Esophagus muscularis mucosa (tissue), 4 donors: ENCODE measurements at places on chromosomes 5 and 9. TPM values are rescaled to one million over a fixed set of nuclear protein-coding genes. Genes with fewer than 3 reads are reported as not detected.

DNA sequence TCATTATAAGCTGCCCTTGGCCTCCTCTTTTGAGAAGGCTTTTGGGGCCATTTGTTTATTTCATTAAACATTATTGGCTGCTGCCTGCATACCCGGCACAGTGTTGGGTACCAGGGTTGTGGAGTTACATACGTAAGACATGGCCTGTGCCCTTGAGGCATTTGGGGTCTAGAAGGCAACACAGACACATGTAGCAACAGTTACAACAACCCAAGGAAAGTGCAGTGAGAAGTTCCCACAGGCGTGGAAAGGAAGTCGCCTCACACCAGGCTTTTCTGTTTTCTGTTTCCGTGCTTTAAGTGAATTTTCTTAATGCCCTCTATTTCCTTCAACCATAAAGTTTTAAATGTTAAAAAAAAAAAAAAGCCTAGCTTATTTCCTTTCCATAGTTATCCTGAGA, 47.4 kb downstream of the GALNT10 start:
- no peak overlapping the region for H3K4me3 ChIP-seq
- H3K4me1 ChIP-seq, result peaks cover 9% of the 10 kb centered on the region
- H3K27me3 ChIP-seq, result no peaks in the 10 kb centered on the region
- peak; percentile 57 for DNase-seq
- H3K36me3 ChIP-seq, result no peaks in the 10 kb centered on the region
- H3K27ac ChIP-seq, result no peak overlapping the region

DNA sequence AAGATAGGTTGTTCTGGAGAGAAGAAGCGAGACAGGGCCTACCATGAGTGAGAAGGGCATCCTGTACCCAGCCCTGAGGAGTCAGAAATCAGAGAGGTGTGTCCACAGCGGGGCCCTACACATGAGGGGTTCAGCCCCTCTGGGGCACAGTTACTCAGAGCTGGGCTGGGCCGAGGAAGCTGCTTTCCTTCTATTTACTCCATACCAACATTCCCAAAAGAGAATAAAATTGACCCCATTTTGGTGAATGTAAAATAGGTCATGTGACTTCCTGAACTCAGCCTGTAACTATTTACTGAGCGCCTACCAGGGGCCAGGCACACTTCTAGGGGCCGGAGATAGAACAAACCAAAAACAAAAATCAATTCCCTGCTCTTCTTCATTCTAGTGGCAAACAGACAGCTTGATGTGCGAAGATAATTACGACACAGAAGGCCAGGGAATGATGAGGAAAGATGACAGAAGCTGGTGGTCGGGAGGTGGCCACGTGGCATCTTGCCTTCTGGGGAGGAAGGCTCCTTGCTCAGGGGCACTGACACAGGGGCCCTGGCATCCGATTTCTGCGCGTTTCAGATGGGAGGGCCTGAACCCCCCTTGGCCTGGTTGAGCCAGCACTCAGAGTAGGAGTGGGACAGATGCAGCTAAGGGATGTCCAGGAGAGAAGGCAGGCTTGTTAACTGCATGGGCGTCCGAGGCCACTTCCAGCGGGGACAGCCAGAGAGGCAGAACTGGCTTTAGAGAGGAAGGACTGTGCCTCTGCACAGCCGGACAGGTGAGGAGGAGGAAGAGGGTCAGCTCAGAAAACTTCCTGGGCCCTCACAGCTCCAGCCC, 121.8 kb downstream of the NSG2 start:
- no peak overlapping the region for H3K27ac ChIP-seq
- no peak overlapping the region for H3K4me3 ChIP-seq
- no peaks in the 10 kb centered on the region for H3K36me3 ChIP-seq

- H3K27ac ChIP-seq, result peak overlapping the region; percentile 77
- H3K27me3 ChIP-seq, result no peaks in the 10 kb centered on the region
- no peaks in the 10 kb centered on the region for H3K36me3 ChIP-seq
- H3K4me3 ChIP-seq, result no peak overlapping the region
- H3K4me1 ChIP-seq, result peaks cover 57% of the 10 kb centered on the region
- peak; percentile 95 for DNase-seq
Observed at GRCh38 chr5:78547731-78548615, 100.6 kb downstream of the LHFPL2 start.

DNA sequence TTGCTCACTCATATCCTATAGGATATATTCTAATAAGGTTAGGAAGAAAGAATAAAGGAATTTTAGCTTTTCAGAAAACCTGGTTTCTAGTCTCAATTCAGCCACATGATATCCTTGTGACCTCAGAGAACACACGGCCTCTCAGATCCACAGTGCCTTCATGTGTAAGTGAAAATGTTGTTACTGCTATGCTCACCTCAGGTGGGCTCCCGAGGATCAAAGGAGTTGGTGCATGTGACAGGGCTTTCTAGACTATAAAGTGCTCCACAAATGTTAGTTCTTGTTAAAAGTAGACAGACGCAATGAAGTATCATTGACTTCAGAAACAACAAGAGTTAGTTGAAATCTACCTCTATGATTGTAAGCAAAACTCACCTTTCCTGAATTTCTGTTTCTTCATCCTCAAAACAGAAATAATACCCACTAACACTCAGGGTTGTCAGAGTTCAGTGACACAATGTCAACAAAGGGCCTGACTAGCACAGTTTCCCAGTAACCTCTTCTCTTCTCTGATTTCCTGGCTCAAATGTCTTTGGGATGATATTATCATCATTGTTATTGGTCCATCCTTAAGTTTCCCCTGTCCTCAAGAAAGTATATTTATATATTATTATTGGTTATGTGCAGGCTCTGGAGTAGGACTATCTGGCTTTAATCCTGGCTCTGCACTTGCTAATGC, 36.0 kb upstream of the MAN2A1 start:
- no peaks in the 10 kb centered on the region for H3K27me3 ChIP-seq
- H3K36me3 ChIP-seq, result no peaks in the 10 kb centered on the region
- DNase-seq, result no peak
- no peak overlapping the region for H3K4me3 ChIP-seq
- peaks cover 4% of the 10 kb centered on the region for H3K4me1 ChIP-seq

DNA sequence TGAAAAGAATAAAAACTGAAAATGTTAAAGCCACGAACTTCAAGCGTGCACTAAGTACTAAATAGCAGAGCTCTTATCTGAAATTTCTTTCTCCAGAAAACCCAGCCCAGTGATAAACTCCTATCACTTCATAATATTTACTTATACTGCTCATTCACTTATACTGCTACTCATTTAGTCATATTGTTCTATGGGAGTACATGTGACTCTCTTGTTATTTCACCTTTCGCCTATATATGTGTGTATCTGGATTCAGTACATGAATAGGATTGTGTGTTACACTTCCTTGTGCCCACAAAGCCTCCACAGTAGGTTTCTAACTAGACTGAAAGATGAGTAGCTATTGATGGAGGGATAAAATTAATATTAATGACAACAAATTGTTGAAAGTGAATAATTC, 526.8 kb upstream of the GRAMD2B start:
- H3K36me3 ChIP-seq, result no peaks in the 10 kb centered on the region
- H3K27me3 ChIP-seq, result no peaks in the 10 kb centered on the region
- H3K4me1 ChIP-seq, result no peaks in the 10 kb centered on the region
- H3K27ac ChIP-seq, result no peak overlapping the region
- DNase-seq, result no peak

GRCh38 chr9:113139225-113139829, 11.5 kb upstream of the SLC31A2 start:
- no peaks in the 10 kb centered on the region for H3K36me3 ChIP-seq
- no peak for DNase-seq
- no peak overlapping the region for H3K4me3 ChIP-seq
- H3K27ac ChIP-seq, result no peak overlapping the region
- H3K27me3 ChIP-seq, result no peaks in the 10 kb centered on the region

DNA sequence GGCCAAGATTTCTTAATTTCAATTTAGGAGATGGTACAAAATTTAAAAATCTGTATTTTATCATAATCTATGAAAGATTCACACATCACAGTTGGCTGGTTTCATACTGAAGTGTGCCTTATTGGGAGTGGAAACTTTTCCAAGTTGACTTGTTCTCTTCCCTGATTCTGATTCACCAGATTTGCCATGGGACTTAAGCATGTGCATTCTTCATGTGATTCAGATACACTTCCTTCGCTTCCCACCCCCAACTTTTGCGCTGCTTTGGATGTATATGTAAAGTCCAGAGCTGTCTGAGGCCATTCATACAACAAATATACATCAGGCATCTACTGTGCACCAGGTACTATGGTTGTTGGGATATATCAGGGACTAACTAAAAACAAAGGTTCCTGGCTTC, 34.4 kb downstream of the CPEB4 start:
- peak overlapping the region; percentile 86 for H3K27ac ChIP-seq
- H3K4me3 ChIP-seq, result no peak overlapping the region
- H3K4me1 ChIP-seq, result peaks cover 94% of the 10 kb centered on the region
- DNase-seq, result no peak

DNA sequence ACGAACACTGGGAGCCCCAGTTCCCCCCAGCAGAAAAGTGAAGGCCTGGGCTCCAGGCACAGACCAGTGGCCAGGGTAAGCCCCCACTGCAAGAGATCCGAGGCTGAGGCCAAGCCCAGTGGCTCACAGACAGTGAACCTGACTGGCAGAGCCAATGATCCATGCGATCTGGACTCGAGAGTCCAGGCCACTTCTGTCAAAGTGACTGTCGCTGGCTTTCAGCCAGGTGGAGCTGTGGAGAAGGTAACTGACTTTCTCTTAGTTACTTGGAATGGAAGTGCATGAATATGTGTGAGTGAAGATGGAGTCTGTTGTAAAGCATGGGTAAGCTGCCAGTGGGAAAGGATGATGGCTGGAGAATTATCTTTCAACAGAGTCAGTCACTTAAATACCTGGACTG, 99.7 kb downstream of the GOLPH3 start:
- no peaks in the 10 kb centered on the region for H3K27me3 ChIP-seq
- no peak overlapping the region for H3K27ac ChIP-seq
- H3K4me3 ChIP-seq, result no peak overlapping the region
- peaks cover 13% of the 10 kb centered on the region for H3K36me3 ChIP-seq
- no peaks in the 10 kb centered on the region for H3K4me1 ChIP-seq

GRCh38 chr5:115584501-115584900, 17.8 kb downstream of the TICAM2 start:
- H3K4me3 ChIP-seq, result no peak overlapping the region
- H3K27me3 ChIP-seq, result no peaks in the 10 kb centered on the region
- no peak overlapping the region for H3K27ac ChIP-seq
- peaks cover 11% of the 10 kb centered on the region for H3K4me1 ChIP-seq
- DNase-seq, result no peak

DNA sequence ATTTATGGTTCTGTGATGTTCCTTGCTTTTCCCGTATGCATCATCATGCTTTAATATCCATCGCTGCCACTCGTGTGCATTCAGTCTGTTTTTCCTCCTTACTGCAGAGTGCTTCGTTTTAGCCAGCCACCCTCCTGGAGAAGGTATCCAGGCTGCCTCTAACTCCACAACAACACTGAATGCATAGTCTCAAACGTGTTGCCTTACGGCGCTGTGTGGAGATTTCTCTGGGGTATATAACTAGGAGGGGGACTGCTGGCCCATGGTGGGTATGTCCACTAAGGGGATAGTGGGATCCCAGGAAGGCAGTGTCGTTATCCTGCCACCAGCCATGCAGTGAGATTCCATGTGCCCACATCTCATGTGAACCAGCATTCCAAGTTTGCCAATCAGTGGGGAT, 16.4 kb downstream of the BTNL9 start:
- H3K4me1 ChIP-seq, result peaks cover 19% of the 10 kb centered on the region
- peaks cover 3% of the 10 kb centered on the region for H3K27me3 ChIP-seq
- H3K4me3 ChIP-seq, result no peak overlapping the region
- H3K36me3 ChIP-seq, result no peaks in the 10 kb centered on the region

GRCh38 chr5:97006454-97007060, 70.7 kb downstream of the LNPEP start:
- no peaks in the 10 kb centered on the region for H3K4me1 ChIP-seq
- no peaks in the 10 kb centered on the region for H3K27me3 ChIP-seq
- H3K36me3 ChIP-seq, result no peaks in the 10 kb centered on the region

- peak overlapping the region; percentile 83 for H3K27ac ChIP-seq
- peak; percentile 95 for DNase-seq
- H3K4me3 ChIP-seq, result no peak overlapping the region
- H3K36me3 ChIP-seq, result peaks cover 6% of the 10 kb centered on the region
- H3K4me1 ChIP-seq, result peaks cover 96% of the 10 kb centered on the region
Observed at GRCh38 chr9:124285903-124286291, 28.1 kb downstream of the NEK6 start.

- no peak for DNase-seq
- no peaks in the 10 kb centered on the region for H3K27me3 ChIP-seq
- no peak overlapping the region for H3K4me3 ChIP-seq
- no peak overlapping the region for H3K27ac ChIP-seq
Observed at GRCh38 chr5:170518277-170518676, 14.5 kb downstream of the KCNIP1 start.

- H3K4me3 ChIP-seq, result no peak overlapping the region
- no peak overlapping the region for H3K27ac ChIP-seq
- DNase-seq, result no peak
- no peaks in the 10 kb centered on the region for H3K27me3 ChIP-seq
- no peaks in the 10 kb centered on the region for H3K36me3 ChIP-seq
Observed at GRCh38 chr5:80318212-80318611, 1.6 kb upstream of the SPZ1 start.

GRCh38 chr5:132483661-132484390, 6.7 kb downstream of the IRF1 start:
- H3K4me3 ChIP-seq, result no peak overlapping the region
- no peak overlapping the region for H3K27ac ChIP-seq
- peaks cover 65% of the 10 kb centered on the region for H3K36me3 ChIP-seq
- no peaks in the 10 kb centered on the region for H3K27me3 ChIP-seq

DNA sequence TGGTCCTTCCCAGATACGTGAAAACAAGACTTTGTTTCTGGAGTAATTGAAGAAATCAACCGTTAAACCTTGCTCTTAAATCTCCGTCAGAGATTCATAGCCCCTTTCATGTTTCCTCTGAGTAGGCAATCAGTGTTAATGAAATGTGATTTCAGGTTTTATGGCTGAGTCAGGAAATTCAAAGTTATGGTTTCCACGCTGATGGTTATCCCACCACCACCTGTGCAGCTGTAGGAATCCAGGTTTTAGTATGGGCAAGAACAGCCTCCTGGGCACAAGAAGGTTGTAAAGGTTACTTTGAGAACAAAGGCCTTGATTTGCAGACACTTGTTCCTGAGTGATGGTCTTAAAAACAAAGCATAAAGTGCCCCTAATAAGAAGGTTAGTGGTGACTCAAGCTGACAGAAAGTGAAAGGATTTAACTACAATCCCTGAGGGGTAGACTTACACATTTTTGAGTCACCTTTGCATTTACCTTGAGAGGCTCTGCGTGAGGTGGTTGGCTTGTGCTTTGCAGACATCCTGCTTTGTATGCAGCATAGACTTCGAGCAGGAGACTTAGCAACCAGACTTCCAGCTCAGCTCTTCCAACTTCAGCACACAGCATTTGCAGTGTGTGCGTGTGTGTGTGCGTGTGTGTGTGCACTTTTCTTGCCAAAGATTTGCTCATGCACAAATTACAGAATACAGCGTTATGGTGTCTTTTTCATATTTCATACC, 159.6 kb downstream of the TLE4 start:
- H3K4me3 ChIP-seq, result no peak overlapping the region
- H3K27ac ChIP-seq, result no peak overlapping the region
- no peaks in the 10 kb centered on the region for H3K27me3 ChIP-seq
- H3K4me1 ChIP-seq, result no peaks in the 10 kb centered on the region

GRCh38 chr9:6782981-6783380, 25.2 kb downstream of the KDM4C start:
- peaks cover 61% of the 10 kb centered on the region for H3K4me1 ChIP-seq
- no peak overlapping the region for H3K27ac ChIP-seq
- DNase-seq, result no peak
- H3K36me3 ChIP-seq, result no peaks in the 10 kb centered on the region
- no peak overlapping the region for H3K4me3 ChIP-seq

GRCh38 chr5:171667341-171668096, 118.1 kb upstream of the SMIM23 start:
- H3K27ac ChIP-seq, result peak overlapping the region; percentile 47
- peaks cover 17% of the 10 kb centered on the region for H3K4me1 ChIP-seq
- peak; percentile 95 for DNase-seq

PCDHGA7 gene
- 9.1 TPM for total RNA-seq

C7 gene
- total RNA-seq, result 919 TPM

PCDHB9 gene
- total RNA-seq, result 2.9 TPM

TMEM252 gene
- total RNA-seq, result not detected

AGXT2 gene
- not detected for total RNA-seq

GIN1 gene
- 5.6 TPM for total RNA-seq

AFF4 gene
- 62.0 TPM for total RNA-seq

PCDHGB1 gene
- total RNA-seq, result 2.7 TPM
